ENCODE measurements at places on chromosomes 3 and 15.

GRCh38 chr3:159831466-159831865, 157.2 kb upstream of the IL12A start:
- DNase-seq: no peak

- DNase-seq: no peak
Measured at GRCh38 chr15:50500352-50500751, 46.1 kb downstream of the USP50 start.

- no peak for DNase-seq
Measured at GRCh38 chr3:110859336-110859735, 212.3 kb upstream of the NECTIN3 start.

DNA sequence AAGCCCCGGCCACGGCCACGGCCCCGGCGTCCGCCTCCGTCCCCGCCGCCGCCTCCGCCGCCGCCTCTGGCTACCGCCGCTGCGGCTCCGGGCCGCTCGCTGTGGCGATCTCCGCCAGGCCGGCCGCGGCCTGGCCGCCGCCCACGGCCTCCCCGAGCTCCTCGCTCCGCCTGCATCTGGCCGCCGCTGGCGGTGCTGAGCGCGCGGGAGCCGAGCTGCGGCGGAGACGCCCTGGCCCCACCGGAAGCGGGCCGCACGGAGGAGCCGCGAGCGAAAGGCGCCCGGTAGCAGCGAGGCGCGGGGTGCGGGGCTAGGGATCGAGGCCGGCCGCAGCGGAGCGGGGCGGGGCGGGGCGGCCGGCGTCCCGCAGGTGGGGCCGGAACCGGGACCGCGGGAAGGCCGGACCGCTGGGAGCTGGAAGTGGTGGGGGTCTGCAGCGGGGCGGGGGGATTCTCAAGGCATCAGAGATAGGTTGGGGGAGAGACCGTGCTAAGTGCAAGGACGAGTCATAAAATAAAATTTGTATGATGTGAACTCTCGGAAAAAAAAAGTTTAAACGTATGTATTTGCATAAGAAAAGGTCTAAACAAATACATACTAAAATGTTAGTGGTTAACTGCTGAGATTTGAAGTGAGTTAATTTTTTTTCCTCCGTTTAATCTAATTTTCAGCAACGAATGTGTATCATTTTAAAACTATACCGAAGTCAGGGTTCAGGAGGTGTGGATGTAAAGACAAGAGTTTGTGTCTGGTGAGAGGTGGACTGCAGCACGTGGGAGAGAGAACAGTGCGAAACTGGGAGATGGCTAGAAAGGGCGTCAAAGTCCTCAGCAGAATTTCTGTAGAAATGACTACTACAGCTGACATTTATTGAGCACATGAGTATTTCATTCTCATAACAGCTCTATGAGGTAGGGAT, at the start of gene AVEN:
TSS of gene AVEN (minus strand) at position 334 of the 919 bp plus-strand sequence. CDS start at position 176, 158 bp downstream.
- peak; percentile 70 for DNase-seq

GRCh38 chr3:71893702-71894479, 108.9 kb upstream of the PROK2 start:
- DNase-seq: no peak

Data from MM.1S (cell line).